Cardiac septum (tissue), 1 donor: ENCODE measurements at places on chromosomes 3 and 15. TPM values are rescaled to one million over a fixed set of nuclear protein-coding genes. Genes with fewer than 3 reads are reported as not detected.

GRCh38 chr3:179027326-179027900, 44.2 kb downstream of the ZMAT3 start:
- no peak for DNase-seq

- no peak for DNase-seq
Observed at GRCh38 chr3:101824702-101825101, 24.6 kb upstream of the NFKBIZ start.

The RPSA gene
- total RNA-seq: 333 TPM

DNA sequence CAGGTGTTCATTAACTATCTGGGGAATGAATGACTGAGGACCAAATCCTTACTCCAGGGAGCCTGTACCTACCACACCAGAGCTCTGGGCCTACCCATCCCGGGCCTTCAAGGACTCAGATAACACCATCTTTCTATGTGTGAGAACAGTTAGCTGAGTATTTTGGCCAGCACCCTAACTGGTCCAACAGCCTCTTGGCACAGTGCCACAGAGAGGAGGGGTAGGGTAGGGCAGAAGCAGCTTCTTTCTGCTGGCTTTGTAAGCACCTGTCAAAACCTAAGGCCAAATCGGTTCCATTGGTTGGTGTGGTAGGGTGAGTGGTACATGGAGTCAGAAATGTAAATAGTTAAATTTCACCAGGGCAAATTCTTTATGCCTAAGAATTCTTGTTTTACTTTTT, 26.7 kb downstream of the ISL2 start:
- DNase-seq: no peak

DNA sequence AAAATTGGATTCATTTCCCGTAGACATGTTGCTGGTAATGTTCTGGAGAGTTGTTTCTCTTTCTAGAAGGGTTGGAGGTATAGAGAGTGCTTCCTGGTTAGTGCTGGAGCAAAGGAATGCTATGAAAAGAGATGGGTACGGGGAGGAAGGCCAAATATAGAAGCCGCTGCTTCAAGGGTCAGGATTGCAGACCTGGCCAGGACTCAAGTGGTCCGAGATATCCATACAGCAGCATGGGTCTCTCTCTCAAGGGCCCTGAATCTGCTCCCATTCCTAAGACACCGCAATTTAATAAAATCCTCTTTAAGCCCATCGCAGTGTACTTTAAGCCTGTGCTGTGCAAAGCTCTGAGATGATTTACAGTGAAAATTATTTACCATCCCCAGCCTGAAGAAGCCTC, 287.0 kb downstream of the FAM43A start:
- no peak for DNase-seq

GRCh38 chr3:119359476-119360326, 65.5 kb downstream of the ARHGAP31 start:
- DNase-seq: no peak

GRCh38 chr3:194283221-194284006, 67.7 kb downstream of the CPN2 start:
- peak; percentile 58 for DNase-seq

DNA sequence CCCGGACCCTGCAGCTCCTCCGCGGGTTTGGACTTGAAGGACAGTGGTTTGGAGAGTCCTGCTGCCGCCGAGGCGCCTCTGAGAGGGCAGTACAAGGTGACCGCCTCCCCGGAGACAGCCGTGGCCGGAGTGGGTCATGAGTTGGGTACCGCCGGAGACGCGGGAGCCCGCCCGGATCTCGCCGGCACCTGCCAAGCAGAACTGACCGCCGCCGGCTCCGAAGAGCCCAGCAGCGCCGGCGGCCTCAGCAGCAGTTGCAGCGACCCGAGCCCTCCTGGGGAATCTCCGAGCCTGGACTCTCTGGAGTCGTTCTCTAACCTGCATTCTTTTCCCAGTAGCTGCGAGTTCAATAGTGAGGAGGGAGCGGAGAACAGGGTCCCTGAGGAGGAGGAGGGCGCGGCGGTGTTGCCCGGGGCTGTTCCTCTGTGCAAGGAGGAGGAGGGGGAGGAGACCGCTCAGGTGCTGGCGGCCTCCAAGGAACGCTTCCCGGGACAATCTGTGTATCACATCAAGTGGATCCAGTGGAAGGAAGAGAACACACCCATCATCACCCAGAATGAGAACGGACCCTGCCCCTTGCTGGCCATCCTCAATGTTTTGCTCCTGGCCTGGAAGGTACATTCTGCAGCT, 634 bp downstream of the MINDY2 start:
- peak; percentile 81 for DNase-seq

GRCh38 chr3:111603679-111604078, 8.5 kb upstream of the ZBED2 start:
- no peak for DNase-seq

GRCh38 chr15:41411031-41411430, 5.9 kb upstream of the RTF1 start:
- DNase-seq: no peak

DNA sequence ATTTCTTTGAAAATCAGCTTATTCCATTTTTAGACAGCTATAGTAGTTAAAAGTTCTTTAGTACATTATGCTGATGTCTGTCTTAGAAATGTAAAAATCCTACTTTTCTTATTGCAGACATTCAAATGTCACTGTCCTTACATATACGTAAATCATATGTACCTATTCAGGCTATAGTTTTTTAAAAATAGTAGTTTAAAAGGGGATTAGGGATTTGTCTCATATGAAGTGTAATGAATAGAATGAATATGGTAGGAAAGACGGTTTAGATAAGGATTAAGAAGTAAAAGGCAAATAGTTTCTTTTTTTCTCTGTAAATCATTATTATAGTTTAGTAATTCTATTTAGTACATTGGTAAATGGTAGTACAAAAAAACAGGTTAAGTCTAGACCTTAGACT, 7.4 kb downstream of the DIPK2A start:
- DNase-seq: no peak

- no peak for DNase-seq
Observed at GRCh38 chr15:42151141-42151561, 5.3 kb downstream of the PLA2G4F start.

DNA sequence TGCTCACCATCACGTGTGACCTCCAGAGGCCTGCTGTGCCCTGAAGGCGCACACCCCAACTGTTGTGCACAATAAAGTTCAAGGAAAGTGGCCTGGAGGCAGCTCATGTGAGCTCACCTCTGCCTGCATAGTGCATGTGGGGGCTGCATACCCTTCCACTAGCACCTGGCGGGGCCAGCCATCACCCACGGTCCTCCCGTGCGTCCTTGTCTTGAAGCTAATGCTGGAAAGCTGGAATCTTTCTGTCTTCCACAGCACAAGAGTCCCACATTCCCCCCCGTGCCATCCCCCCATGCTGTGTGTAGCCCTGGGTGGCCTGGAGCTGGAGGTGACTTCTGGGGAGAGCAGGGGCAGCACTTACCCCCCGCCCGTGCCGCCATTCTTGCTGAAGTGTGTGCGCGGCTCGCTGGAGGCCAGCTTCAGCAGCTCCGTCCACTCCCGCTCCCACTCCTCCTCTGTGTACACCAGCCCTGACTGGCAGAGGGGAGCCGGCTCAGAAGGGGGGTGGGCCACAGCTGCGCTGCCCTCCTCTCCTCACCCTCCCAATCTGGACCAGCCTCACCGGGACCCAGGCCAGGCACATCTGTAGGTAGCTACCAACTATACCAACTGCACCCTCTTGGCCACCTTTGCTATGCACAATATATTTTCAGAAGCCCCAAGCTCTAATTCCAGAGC, 199.5 kb downstream of the KLF13 start:
- DNase-seq: no peak

DNA sequence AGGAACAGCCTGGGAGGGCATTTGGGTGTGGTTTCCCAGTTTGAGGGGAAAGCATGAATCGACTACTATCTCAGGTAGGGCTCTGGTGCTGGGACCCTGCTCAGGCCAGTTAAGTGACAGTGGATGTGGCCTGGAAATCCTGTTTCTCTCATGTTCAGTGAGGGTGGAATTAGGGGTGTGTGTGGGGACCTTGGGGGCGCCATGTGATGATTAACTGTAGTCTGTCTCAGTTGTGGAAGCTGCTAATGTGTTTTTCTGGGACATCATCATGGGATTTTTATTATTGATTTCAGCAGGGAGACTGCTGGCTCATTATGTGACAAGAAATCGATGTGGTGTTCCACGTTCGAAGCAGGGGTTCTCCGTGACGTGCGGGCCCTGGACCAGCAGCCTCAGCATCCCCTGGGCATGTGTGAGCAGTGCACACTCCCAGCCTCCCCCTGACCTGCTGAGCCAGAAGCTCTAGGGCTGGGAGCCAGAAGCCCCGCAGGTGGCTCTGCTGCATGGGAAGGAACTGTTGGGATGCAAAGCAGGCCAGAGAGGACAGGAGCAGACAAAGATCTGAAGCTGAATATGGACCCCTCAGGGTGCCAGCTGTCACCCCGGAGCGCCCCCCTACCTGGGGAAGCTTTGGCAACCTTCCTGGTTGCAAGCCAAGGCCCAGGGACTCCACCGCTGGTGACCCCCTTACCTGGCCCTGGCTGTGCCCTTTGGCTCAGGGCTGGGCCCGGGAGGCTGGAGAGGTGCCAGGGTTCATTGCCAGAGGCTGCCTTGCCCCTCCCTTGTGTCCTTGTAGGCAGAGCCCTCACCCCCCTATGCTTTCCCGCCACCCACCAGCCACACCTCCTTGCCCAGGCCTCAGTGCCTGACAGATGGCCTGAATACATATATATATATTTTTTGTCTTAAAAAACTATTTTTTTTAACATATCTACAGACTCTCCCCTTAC, 149.8 kb downstream of the APBA2 start:
- no peak for DNase-seq

The DLEC1 gene
- total RNA-seq: 0.22 TPM

The MED12L gene
- total RNA-seq: 5.5 TPM

DNA sequence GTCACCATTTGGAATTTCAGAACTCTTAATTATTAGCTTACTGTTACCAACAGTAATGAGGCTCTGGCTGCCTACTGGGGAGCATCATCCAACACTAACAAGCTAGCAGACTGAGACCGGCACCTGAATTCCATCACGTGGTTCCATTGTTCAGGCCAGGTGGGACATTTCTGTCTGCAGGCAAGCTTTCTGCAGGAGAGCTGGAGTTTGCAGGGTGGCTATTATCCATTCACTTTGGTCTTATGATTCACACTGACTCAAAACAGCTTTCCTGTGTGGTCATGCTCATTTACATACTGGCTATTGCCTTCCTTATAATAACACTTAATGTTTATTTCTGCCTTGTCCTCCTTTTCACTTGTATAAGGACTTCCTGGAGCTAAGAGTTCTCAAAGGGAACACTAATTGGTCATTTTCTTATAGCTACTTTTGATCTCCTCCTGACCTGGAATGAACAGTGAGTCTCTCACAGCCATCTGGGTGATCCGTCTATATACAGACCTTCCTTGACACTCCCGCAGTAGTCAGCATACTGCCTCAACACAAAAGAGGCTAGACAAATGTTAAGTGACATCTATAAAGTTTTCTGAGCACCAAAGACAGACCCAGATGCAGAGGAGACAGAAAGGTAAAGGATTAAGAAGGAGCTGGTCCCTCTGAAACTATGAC, 695.4 kb downstream of the FHIT start:
- no peak for DNase-seq

DNA sequence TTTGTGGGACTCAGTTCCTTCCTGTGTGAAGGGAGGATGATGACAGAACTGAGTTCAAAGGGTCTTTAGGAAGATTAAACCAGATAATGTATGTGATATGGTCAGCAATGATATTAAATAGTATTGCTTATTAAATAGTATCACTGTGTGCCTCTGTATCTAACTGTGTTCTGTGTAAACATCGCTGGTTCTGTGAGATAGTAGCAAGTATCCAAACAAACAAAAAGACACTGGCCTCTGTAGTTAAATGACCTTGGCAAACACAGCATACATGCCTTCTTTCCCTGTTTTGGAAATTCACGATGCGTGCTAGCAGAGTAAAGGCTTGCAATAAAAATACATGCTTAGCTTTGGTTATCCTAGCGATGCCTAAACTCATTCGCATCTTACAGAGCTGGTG, 76.1 kb downstream of the MESD start:
- no peak for DNase-seq

The SLC12A8 gene
- total RNA-seq: 0.51 TPM

DNA sequence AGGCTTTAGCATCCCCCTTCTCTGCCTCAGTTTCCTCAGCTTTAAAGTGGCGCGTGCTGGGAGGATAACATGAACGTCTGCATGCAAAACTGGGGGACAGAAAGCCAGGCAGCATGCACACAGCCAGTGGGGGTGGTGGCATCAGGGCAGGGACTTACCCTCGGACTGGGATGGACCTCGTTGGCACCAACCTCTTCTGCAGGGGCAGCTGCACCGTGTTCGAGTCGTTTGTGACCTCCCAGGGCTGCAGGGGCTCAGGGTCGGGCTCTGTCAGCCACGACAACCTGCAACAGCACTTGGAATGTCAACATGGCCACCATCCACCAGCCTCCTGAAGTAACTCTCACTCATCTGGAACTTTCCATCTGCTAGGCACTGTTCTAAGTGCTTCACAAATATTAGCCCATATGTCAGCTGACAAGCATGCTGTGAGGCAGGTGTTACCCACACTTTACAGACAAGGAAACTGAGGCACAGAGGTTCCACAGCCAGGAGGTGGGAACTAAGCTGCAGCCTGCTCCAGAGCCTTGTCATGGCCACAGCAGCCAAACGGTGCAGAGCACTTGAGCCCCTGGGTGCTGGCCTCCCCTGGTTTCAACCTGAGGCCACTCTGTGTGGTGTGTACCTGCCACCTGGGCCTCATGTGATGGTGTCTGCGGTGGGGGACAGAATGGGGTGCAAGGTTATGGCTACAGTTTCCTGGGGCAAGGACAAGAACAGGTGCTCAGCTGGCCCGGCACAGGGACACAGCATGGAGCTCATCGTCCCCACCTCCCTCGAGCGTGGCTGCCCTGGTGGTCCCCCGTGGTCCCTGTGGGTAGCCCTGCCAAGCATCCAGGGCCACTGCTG, 6.7 kb downstream of the C3orf22 start:
- no peak for DNase-seq

The PLAAT1 gene
- total RNA-seq: 9.2 TPM

DNA sequence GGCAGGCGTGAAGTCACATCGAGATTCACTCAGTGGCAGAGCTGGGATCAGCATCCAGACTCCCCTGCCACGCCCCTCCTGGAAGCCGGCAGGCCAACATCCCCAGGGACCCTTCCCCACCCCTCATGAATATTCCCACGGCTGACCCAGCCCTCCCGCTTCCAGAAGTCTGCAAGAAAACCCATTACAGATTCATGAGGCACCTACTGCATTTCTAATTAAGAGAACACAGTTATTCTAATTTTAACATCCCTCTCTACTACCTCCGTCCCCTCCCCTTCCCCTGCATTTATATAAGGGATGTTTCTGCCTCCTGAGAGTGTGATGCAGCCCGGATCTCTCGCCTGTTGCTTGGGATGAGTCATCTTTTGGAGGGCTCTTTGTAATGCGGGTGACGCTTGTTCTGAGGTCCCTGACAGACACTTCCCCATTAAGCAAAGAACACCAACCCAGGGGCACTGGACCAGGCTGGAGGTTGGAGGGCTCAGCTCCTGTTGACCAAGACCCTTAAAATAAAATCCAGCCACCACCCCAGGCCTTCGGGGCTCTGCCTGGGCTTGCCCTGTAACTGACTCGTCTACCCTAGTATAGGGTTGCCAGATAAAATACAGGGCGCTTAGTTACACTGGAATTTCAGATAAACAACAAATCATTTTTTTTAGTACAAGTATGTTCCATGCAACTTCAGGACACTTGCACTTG, 118.7 kb downstream of the NUP210 start:
- no peak for DNase-seq
